ENCODE measurements at places on chromosomes 4 and X.

DNA sequence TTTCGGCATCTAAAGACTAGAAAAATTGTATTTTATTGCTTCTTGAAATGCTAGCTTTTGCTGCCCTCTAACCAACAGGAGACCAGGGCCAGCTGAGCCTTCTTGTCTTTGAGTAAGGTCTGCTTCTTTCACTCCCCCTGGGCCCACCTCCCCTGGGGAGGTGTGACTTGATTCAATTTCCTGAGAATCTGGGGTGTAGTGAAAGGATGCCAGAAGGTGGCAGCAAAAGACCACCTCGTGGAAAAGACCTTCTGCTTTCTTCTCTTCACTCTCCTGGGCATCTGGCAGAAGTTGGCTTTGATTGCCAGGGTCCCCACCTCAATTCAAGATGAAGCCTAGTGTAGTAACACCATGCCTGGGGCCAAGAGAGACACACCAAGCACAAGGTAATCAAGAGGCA, 96.5 kb upstream of the MAOA start:
- peak; percentile 13 for DNase-seq

GRCh38 chrX:130560544-130560943, 158.8 kb downstream of the RBMX2 start:
- DNase-seq: no peak

- DNase-seq: no peak
Measured at GRCh38 chr4:76003035-76003434, 4.3 kb downstream of the CXCL9 start.

DNA sequence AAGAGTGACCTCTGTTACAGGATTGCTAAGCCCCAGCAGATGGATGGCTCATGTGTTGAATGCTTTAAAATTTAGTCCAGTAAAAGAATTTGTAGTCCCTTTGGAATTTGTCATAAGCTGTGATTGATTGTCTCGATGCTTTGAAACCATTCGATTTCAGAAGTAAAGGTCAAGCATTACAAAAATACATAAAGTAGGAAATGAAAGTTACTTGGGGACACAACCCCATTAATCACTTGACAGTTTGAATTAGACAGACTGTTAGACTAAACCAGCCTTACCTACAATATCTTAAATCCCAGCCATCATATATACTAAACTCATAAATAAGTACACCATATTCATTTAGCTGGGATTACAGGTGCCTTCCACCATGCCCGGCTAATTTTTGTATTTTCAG, 6.6 kb downstream of the REST start:
- DNase-seq: no peak

- DNase-seq: no peak
Measured at GRCh38 chr4:149746276-149746675, 69.4 kb downstream of the IQCM start.

GRCh38 chr4:163592212-163592611, 97.7 kb downstream of the TMA16 start:
- no peak for DNase-seq

DNA sequence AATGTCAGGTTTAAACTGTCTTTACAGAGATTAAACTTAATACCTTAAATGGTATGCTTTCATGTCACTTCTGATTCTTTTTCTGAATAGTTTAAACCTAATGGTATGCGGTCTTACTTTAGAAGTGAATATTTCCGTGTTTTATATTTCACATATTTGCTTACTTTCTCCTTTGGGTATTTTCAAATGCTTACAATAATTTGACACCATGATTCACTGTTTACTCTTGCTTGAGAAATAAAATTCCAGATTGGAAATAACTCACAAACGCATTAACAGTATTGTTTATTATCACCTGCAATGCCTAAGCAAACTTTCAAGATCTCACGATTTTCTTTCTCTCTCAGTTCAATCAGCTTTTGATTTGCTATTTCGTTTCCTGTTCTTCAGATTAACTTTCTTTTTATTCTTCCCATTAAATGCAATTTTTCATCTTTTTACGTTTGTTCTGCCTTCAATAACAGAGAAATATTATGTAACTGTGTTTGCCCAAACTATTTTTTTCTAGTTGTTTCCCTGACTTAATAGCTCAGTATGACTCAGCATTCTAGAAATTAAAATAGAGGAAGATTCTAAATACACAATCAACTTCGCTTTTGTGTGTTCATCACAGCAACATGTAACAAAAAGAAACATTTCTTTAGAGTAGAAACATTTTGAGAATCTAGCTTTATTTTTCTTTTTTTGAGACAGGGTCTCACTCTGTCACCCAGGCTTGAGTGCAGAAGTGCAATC, 955.5 kb upstream of the PRKX start:
- no peak for DNase-seq

- DNase-seq: no peak
Measured at GRCh38 chr4:12943069-12943468, 541.1 kb downstream of the RAB28 start.

DNA sequence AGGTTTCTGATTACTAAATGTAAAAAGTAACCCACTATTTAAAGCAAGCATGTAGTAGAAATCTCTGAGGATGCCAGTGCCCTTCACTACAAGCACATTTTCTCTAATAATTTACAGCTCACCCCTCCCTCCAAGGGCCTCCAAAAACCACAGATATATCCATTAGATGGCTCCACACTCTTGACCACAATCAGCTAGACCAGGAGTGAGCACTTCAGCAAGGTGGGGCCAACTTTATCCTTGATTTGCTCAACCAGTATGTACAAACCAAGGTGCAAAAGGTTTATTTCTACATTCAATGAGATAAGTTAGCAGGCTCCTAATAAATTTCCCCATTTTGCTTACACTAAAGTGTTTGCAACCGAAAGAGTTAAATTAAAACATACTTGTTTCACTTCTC, 35.8 kb downstream of the RFC1 start:
- no peak for DNase-seq
